Pancreas (tissue), 10 donors: ENCODE measurements at places on chromosomes 5 and 9. TPM values are rescaled to one million over a fixed set of nuclear protein-coding genes. Genes with fewer than 3 reads are reported as not detected.

Gene UGT3A1
- not detected for polyA plus RNA-seq

Gene GRIN3A
- under 0.01 TPM for polyA plus RNA-seq

Gene PCDHB15
- 1.8 TPM for polyA plus RNA-seq

Gene OR1Q1
- polyA plus RNA-seq: not detected

Gene IPPK
- 6.5 TPM for polyA plus RNA-seq

Gene FGD3
- 12.1 TPM for polyA plus RNA-seq

DNA sequence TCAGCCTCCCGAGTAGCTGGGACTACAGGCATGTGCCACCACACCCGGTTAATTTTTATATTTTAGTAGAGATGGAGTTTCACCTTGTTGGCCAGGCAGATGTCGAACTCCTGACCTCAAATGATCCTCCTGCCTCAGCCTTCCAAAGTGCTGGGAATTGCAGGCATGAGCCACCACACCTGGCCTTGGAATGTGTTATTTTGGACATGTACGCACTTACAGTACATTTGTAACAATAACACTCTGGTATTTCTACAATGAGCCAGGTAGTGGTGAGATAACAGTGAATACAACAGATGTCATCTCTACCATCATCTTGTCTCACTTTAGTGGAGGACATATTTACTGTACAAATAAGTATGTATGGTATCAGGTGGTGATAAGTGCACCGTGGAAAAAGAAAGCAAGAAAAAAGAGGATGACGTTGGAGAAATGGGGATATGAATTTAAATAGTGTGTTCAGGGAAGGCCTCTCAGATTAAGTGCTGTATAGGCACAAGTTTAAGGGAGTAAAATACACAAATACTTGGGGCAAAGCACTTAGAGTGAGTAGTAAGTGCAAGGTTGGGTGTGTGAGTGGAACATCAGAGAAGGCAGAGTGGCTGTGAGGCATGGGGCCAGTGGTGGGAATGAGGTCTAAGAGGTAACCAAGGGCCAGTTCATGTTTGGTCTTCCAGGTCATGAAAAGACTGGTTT, 100.1 kb downstream of the CDC42SE2 start:
- H3K27me3 ChIP-seq: no peaks in the 10 kb centered on the region
- no peaks in the 10 kb centered on the region for H3K36me3 ChIP-seq
- no peaks in the 10 kb centered on the region for H3K4me1 ChIP-seq
- H3K4me3 ChIP-seq: no peak overlapping the region

- no peak overlapping the region for H3K4me3 ChIP-seq
- no peaks in the 10 kb centered on the region for H3K36me3 ChIP-seq
- H3K4me1 ChIP-seq: no peaks in the 10 kb centered on the region
- no peak for DNase-seq
- no peak overlapping the region for H3K27ac ChIP-seq
Measured at GRCh38 chr9:92775466-92775865, 10.8 kb upstream of the BICD2 start.

DNA sequence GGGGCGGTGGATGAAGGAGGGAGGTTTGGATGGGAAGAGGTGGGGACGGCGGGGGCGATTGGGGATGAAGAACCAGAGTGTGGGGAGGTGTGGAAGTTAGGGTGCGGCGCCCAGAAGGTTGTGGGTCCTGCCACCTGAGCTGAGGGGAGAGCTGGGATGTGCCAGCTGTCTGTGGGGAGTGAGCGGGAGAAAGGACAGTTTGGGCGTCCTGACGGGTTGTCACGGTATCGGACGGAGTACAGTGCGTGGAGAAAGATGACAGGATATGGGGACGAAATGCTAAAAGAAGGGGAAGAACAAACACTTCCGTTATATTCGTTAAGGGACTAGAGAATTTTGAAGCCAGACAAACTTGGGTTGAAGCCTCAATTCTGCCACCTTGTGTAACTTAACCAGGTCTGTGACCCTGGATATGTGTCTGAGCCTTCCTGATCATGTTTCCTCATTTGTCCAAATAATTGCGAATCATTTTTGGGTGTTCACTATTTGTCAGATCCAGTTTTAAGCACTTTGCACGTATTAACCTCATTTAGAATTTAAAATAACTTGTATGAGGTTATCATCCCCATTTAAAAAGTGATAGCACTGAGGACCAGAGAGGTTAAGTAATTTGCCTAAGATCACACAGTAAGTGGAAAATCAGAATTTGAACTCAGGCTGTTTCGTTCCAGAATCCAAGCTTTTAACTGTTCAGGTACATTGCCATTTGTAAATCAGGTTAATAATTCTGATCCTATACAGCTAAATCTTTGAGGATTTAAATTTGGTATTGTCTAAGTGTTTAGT, 689 bp downstream of the CNTRL start:
- peak overlapping the region; percentile 85 for H3K27ac ChIP-seq
- no peaks in the 10 kb centered on the region for H3K36me3 ChIP-seq
- no peaks in the 10 kb centered on the region for H3K27me3 ChIP-seq
- H3K4me3 ChIP-seq: peak overlapping the region; percentile 69

DNA sequence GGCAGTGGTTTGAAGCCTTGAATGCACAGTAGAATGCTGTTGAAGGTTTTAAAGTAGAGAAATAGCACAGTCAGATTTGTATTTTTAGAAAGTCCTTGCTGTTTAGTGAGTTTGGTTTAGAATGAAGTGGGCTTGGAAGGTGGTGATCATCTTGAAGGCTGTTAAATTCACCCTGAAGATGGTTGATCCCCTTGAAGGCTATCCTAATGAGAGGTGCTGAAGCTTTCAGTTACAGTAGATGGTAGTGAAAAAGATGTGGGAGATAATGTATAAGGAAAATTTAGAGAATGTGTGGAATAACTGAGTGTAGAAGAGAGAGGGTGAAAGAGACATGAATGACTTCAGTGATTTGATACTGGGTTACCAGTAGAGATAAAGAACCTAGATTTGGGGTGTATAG, 16.0 kb downstream of the TENT2 start:
- no peaks in the 10 kb centered on the region for H3K4me1 ChIP-seq
- H3K4me3 ChIP-seq: no peak overlapping the region
- no peak overlapping the region for H3K27ac ChIP-seq
- no peaks in the 10 kb centered on the region for H3K27me3 ChIP-seq

- no peaks in the 10 kb centered on the region for H3K36me3 ChIP-seq
- H3K27me3 ChIP-seq: no peaks in the 10 kb centered on the region
- peaks cover 30% of the 10 kb centered on the region for H3K4me1 ChIP-seq
- H3K4me3 ChIP-seq: no peak overlapping the region
Measured at GRCh38 chr9:35180801-35181200, 19.0 kb downstream of the UNC13B start.

DNA sequence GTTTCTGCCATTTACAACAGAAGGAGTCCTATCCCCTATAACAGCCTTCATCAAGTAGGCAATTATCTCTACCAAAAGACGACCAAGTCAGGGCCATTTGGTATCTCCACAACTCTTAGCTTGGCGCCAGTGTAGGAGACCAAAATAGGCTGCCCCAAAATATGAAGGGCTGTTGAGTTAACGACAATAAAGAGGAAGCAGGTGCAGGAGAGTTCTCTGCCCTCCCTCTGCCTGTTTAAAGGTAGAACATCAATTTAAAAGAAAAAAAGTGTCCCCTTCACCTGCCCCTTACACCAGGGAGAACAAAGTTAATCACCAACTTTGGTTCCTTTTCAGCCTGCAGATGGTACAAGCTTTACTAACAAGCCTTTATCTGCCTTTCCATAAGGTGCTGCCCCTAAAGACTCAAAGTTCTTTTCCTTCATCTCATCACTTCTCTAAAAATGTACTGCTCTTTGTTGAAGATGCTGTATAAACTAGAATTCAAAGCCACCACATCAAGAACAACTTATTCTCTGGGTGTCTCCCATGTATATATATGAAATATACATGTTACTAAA, 33.3 kb downstream of the PPP1R2B start:
- no peak for DNase-seq
- H3K27ac ChIP-seq: no peak overlapping the region
- H3K4me1 ChIP-seq: no peaks in the 10 kb centered on the region
- no peaks in the 10 kb centered on the region for H3K36me3 ChIP-seq

- H3K27ac ChIP-seq: no peak overlapping the region
- DNase-seq: no peak
- H3K4me1 ChIP-seq: no peaks in the 10 kb centered on the region
- no peak overlapping the region for H3K4me3 ChIP-seq
- no peaks in the 10 kb centered on the region for H3K27me3 ChIP-seq
Measured at GRCh38 chr9:137784046-137784445, 93.5 kb upstream of the CACNA1B start.

GRCh38 chr5:169286572-169287300, 14.2 kb downstream of the SLIT3 start:
- no peak overlapping the region for H3K27ac ChIP-seq
- H3K27me3 ChIP-seq: no peaks in the 10 kb centered on the region
- DNase-seq: no peak

DNA sequence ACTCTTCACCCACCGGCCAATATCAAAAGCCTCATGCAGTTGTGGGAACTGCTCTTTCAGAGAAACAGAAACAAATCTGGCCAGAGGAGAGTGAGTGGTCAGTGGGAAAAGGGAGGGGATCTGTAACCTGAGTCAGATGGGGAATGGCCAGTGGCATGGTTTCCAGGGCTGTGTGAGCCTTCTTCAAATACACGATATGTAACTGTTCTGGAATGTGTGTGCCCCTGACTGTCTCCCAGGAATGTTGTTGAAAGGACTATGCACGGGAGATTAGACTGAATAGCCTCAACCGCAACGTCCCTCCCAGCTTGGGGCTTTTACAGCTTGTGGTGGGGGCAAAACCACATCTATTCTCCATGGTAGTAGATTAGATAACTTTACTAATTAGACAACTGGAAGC, 60.8 kb downstream of the SH3TC2 start:
- no peaks in the 10 kb centered on the region for H3K27me3 ChIP-seq
- H3K4me1 ChIP-seq: no peaks in the 10 kb centered on the region
- H3K4me3 ChIP-seq: no peak overlapping the region
- DNase-seq: no peak
- H3K27ac ChIP-seq: no peak overlapping the region
- no peaks in the 10 kb centered on the region for H3K36me3 ChIP-seq

DNA sequence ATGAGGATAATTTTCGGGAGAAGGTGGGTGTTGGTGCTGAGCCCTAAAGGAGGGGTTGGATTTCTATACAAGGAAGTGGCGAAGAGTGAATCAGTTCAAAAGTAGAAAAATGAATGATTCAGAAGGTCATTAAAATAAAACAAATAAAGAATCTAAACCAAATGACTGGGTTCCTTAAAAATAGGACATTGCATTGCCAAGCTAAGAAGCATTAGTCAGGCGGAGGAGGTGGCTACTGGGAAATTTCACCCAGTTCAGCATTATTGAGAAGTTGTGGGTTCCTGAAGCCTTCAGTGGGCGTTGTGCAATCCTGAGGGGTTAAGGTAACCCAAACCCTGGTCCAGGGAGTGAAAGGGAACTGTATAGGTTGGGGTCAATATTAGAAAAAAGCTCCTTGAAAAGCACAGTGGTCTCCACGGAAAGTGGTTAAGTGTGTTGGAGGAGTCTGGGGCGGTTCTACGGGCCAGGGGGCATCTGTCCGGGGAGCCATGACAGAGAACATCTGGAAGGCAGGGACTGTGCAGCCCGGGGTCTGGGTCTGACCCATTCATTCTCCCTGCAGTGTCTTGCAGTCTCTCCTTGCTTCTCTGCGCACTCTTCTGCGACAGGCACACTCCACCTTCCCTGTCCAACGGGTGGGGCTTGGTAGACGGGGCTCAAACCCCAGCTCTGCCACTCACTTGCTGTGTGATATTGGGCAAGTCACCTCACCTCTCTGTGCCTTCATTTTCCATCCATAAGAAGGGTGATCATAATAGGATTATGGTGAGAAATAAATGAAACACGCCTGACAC, 27.6 kb upstream of the DUSP1 start:
- peaks cover 3% of the 10 kb centered on the region for H3K4me1 ChIP-seq
- H3K27me3 ChIP-seq: no peaks in the 10 kb centered on the region
- no peak overlapping the region for H3K4me3 ChIP-seq
- DNase-seq: no peak

DNA sequence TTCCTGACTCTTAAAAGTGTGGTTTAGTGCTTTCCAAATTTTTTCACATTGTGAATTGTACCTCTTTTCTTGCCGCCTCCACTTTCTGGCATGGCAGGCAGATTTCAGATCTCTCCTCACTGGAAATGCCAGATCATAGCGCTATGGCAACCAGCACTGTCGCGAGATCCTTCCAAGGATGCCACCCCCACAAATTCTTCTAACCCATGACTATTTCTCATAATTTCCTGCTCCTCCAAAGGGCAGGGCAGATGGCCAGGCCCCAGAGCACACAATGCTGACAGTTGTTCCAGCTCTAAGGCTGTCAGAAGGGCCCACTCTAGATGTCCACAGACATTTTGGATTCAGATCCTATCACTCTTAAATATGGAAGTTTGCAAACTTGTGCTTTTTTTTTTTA, 446.2 kb upstream of the RIOK2 start:
- DNase-seq: no peak
- no peaks in the 10 kb centered on the region for H3K36me3 ChIP-seq
- no peaks in the 10 kb centered on the region for H3K27me3 ChIP-seq

- no peak overlapping the region for H3K4me3 ChIP-seq
- no peak overlapping the region for H3K27ac ChIP-seq
- DNase-seq: no peak
- no peaks in the 10 kb centered on the region for H3K27me3 ChIP-seq
- H3K36me3 ChIP-seq: no peaks in the 10 kb centered on the region
Measured at GRCh38 chr5:123358751-123359150, 64.5 kb downstream of the CEP120 start.

DNA sequence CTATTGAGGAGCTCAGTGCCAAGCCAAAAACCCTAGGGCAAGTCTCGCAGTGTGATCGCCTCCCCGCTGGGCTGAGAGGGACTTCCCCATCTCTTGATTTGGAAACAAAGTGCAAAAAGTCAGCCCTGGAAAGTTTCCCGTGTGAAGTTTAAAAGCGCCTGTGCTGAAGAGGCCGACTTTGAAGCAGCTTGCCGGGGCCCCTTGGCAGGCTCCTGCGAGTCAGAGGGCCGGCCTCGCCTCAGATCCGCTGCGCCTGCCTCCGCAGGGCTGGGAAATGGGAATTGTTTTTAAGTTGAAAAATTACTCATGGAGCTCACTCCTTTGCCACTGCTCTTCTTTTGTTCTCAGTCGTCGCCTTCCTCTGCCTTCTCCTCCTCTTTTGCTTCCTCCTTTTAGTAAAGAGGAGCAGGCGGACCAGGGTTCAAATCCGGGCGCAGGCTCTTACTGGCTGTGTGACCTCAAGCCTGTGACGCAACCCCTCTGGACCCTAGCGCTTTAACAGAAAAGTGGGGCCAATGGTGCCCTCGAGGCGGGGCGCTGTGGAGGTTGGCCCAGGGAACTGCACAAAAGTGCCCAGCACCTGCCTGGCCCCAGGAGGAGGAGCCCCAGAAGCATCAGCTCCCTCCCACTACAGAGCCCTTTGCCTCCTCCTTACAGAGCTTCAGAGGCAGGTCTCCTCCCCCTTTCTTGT, 14.7 kb upstream of the LHX2 start:
- H3K4me1 ChIP-seq: peaks cover 2% of the 10 kb centered on the region
- H3K36me3 ChIP-seq: no peaks in the 10 kb centered on the region
- no peak for DNase-seq
- H3K27ac ChIP-seq: no peak overlapping the region
- peaks cover 37% of the 10 kb centered on the region for H3K27me3 ChIP-seq

- H3K4me3 ChIP-seq: no peak overlapping the region
- H3K27me3 ChIP-seq: peaks cover 7% of the 10 kb centered on the region
- no peaks in the 10 kb centered on the region for H3K36me3 ChIP-seq
- no peak overlapping the region for H3K27ac ChIP-seq
- H3K4me1 ChIP-seq: no peaks in the 10 kb centered on the region
Measured at GRCh38 chr5:168847511-168848073, 268.4 kb upstream of the PANK3 start.
